ENCODE measurements at places on chromosomes 5 and 9.

DNA sequence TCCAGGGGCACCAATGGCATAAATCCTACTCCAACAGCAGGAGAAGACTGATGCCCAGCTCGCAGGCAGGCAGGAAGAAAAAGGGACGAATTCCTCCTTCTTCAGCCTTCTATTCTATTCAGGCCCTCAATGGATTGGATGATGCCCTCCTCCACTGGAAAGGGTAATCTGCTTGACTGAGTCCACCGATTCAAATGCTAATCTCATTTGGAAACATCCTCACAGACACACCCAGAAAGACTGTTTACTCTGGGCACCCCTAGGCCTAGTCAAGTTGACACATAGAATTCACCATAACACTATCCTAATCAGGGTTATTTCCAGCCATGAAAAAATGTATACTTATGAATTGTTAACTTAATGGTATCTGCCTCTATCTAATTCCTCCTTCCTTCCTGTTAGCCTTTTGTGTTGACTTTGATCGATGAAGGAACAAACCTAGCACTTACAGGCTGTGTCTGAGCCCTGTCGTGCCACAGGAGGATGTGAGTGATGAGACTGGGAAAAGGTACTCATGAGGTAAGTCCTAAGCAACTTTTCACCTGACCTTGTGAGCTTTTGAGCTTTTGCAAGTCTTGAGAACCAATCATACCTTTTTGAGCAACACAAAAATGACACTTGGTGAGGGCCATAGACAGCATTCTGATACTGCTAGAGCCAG, 36.5 kb downstream of the FOXD1 start:
- no peak for DNase-seq

DNA sequence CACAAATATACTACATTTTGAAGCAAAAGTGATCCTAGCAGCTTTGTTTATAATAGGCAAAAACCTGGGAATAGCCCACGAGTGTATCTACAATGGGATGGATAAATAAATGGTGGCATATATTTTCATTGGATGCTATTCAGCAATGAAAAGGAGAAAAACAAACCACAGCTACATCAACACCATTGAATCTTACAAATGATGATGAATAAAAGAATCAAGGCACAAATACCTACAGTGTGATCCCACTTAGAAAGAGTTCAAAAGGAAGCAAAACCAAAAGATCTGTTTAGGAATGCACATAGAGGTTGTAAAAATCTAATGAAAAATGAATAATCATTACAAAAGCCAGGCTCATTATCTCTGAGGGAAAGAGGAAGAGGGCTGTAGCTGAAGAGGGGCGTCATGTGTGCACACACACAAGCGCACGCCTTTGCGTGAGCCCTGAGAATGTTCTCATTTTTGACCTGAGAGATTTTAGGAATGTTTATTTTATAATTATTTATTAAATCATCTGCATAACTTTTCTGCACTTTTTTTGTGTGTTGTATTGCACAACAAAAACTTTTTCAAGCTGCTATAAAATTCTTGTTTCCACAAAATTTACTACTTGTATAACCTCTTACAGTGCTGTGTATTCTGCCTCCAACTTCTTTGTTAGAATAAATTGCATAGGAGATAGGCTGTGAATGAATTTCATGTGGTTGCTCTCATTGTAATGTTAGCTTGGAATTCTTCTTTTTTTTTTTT, 5.9 kb upstream of the RHOBTB3 start:
- DNase-seq, result no peak

DNA sequence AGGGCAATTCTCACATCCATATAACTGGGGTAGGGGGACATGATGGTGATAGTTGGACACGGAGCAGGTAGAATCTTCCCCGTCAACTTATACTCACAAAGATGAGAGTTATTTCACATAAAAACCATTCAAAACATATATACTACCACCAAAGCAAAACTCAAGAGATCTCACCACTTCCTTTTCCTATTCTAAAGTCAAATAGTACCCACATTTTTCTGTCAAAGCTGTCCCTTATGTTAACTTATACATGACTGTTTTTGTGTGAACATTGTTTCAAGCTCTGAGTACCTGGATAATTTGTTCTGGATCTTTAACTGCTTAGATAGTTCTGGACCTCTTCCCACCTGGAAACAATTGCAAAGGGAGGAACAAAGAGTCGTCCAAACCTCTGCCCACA, 95.5 kb upstream of the MAN2A1 start:
- DNase-seq, result no peak

DNA sequence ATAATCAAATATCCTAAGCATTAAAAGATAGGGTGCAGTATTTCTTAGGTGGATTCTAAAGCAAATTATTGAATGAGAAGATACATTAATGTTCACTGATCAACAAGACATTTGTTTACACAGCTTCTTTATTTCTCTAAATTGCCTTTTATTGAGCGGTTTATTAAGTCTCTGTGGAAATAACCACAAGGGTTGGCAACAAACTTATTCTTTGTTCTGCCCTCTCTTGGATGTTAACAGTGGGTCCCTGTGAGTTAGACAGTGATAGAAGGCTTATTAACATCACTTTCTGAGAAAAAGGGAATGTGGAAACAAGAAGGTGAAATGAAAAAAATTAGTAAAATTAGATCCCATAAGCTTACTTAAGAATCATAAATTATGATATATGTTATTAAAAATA, 82.7 kb upstream of the C6 start:
- DNase-seq, result no peak

GRCh38 chr9:34292552-34292951, 36.5 kb downstream of the KIF24 start:
- DNase-seq, result no peak

DNA sequence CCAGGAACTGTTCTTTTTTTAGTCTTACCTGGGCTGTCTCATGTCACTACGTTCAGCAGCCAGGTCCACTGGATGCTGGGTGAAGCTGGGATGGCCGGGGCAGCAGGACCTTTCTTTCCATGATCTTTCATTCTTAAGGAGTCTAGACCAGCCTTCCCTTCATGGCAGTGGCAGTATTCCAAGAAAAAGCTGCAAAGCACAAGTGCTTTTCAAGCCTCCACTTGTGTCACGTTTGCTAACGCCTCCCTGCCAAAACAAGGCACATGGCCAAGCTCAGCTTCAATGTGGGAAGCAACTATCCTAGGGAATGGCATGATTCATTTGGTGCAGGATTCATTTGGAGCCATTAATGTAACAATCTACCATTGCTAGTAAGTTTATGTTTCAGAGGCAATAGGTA, 94.8 kb downstream of the RCL1 start:
- no peak for DNase-seq

- no peak for DNase-seq
Observed at GRCh38 chr5:93382188-93382825, 198.7 kb downstream of the NR2F1-AS1 start.

DNA sequence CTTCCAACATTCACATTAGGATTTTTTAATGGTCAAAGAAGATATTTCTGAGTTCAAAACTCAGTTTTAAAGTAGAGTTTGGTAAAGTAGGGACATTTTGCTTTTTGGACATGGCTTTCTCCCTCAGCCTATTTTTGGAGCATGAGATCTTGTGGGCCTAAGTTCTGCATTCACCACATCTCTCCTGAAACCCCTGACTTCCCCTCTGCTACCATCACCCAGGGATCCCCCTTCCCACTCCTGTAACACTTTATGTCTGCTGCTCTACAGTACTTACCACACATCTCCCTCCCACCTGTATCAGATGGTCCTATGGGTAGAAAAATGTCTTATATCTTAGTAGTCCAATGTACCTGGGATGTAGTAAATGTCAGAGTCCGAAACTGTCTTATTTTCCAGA, 48.2 kb upstream of the JAK2 start:
- no peak for DNase-seq

DNA sequence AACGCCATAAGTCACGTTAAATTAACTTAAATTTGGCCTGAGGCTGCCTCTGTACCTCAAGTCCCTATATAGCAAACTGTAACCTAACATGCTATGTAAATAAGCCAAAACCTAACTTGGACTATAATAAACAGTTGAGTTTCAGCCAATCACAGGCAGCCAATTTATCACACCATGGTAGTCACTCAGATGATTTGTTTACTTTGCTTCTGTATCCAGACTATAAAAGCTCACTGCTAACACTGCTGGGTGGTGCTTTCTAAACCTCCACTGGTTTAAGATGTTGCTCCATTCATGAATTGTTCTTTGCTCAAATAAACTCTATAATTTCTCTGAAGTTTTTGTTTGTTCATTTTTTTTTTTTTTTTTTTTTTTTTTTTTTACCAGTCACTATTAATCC, 62.8 kb downstream of the TRPM3 start:
- no peak for DNase-seq

DNA sequence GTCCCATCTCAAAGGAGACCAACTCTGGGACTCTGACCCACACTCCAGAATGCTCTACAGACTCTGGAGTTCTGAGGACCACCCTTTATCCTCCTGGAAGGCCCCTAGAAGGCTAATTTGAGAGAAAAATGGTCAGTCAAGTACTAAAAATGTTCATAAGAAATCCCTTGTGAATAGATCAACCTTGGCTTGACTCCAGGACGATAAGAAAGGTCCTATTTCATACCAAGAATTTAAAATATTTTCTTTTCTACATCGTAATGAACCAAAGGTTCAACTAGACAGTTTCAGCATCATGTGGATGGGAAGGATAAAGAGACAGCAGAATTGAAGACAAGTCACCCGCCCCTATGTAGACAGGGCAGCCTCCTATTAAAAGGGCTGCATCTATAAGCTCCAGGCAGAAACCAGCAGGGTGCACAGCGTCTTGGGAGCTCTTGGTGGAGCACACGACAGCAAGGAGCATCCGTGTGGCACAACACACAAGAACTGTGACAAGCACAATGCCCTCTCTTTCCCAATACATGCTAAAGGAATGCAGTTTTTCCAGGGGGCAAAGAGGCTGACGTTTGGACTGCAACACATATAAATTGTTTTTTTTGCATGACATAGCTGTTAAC, 38.3 kb downstream of the RASEF start:
- no peak for DNase-seq

- no peak for DNase-seq
Observed at GRCh38 chr5:136957428-136957827, 541.7 kb downstream of the SPOCK1 start.

GRCh38 chr5:71771191-71771590, 52.1 kb downstream of the CARTPT start:
- no peak for DNase-seq

- DNase-seq, result no peak
Observed at GRCh38 chr9:109574061-109574882, 76.2 kb upstream of the PTPN3 start.

- DNase-seq, result no peak
Observed at GRCh38 chr5:174745590-174746103, 21.3 kb downstream of the MSX2 start.

- no peak for DNase-seq
Observed at GRCh38 chr5:147484708-147485020, 25.2 kb downstream of the DPYSL3 start.

All from T follicular helper cell (primary cell).